ENCODE measurements at places on chromosomes 13 and 19.

DNA sequence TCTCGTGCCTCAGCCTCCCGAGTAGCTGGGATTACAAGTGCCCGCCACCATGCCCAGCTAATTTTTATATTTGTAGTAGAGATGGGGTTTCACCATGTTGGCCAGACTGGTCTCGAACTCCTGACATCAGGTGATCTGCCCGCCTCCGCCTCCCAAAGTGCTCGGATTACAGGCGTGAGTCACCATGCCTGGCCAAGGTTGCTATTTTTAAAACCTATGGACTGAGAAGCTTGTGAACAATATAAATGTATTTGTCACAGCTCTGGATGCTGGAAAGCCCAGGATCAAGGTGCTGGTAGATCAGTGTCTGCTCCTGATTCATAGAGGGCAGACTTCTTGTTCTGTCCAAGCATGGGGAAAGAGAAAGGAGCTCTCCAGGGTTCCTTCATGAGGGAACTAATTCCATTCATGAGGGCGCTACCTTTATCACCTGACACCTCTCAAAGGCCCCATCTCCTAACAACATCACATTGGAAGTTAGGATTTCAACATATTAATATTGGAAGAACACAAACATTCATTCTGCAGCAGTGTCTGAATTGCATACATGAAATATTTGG, 16.1 kb downstream of the CARD8 start:
- DNase-seq, result no peak

GRCh38 chr13:40153516-40153915, 498.1 kb downstream of the COG6 start:
- no peak for DNase-seq

- DNase-seq, result peak; percentile 28
These were observed 714 bp downstream of the NDFIP2 start for GRCh38 chr13:79481685-79482052.

DNA sequence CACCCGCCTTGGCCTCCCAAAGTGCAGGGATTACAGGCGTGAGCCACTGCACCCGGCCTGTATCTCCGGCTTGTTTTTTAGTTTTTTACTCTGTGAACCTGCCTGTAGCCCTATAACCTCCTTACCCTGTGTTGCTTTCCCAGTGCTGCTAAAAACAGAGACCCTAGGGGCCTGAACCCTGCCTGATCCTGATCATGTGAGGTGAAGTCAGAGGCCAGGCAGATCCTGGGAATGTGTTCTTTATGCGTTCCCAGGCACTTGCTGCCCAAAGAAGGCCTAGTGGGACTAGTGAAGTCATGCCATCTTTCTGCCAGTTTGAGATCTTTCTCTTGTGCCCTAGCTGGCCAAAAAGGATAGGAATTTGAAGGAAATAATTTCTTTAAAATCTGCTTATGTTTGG, 4.6 kb downstream of the UBA2 start:
- DNase-seq, result no peak

GRCh38 chr13:65719831-65720230, 1510.3 kb downstream of the PCDH9 start:
- DNase-seq, result no peak

GRCh38 chr13:42997381-42997780, 5.3 kb upstream of the EPSTI1 start:
- no peak for DNase-seq

GRCh38 chr19:57110592-57111328, 9.0 kb upstream of the USP29 start:
- DNase-seq, result no peak

DNA sequence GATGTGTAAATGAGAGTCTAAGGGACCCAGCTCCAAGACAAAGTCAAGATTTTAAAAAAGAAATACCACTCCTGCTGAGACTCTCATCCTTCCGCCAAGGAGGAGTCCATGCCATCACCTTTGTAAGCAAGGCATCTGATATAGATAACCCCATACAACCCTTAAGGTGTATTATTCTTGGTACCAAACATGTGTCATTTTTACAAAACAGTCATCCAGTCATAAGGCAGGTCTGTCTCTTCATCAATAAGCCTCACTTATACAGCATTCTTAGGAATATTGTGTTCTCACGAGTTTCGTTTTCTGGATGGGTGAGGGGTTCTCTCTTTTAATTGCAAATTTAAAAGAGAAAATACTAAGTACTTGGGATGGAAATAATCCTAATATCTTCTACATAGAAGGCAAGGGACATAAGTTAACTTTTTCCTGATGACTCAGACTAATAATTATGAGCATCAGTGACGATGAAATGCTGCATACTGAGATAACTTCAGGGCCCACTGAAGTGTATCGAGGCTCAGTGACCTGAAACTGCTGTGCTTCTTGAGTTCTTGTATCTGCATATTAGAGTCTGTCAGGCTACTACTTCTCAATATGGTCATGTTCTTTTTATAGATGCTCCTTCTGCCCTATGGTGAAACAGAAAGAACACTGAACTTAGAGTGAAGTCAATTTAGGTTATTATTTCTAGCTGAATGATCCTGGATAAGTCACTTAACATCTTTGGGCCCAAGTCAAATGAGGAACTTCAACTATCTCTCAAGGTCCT, 166.6 kb downstream of the KLF12 start:
- DNase-seq, result no peak

GRCh38 chr13:67515895-67516294, 285.8 kb upstream of the PCDH9 start:
- no peak for DNase-seq

GRCh38 chr19:36125557-36125956, 10.3 kb downstream of the TBCB start:
- no peak for DNase-seq

GRCh38 chr19:40599902-40600569, 1.1 kb upstream of the LTBP4 start:
- DNase-seq, result no peak

- no peak for DNase-seq
These were observed 26.6 kb downstream of the SHISA2 start for GRCh38 chr13:26025196-26025595.

- no peak for DNase-seq
These were observed 8.3 kb upstream of the FAM187B start for GRCh38 chr19:35236638-35237400.

GRCh38 chr13:60091573-60091972, 72.2 kb downstream of the DIAPH3 start:
- DNase-seq, result no peak

DNA sequence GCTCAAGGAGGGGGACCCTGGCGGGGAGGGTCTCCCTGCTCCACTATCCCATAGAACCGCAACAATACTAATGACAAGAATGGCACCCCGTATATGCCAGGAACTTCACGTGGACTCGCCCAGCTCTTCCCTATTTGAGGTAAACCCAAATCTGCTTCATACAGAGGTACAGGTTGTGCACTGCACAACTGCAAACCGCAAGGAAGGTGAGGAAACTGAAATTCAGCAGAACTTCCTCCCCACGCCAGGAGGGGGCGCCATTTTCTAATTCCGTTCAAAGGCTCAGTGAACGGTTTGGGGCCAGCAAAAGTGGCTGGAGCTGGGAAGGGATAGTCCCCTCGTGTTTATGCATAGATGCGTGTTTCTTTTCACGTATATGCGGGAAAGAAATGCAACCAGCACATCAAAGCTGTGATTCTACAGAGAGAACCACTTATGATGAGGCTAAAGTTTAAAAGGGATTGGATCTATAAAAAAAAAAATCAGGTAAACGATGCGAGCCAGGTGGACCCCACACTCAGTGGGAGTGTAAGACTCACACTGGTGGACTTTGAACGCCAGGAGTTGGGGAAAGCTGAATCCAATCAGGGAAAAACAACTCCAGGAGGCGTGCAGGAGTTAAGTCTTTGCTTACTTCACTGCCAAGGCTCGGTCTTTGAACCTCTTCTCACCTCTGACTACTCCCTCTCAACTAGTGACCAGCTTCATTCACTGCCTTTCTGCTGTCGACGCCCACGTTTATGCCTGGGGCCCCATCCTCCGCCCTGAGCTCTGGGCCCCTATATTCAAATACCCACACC, 20.3 kb downstream of the C19orf81 start:
- DNase-seq, result peak; percentile 17

DNA sequence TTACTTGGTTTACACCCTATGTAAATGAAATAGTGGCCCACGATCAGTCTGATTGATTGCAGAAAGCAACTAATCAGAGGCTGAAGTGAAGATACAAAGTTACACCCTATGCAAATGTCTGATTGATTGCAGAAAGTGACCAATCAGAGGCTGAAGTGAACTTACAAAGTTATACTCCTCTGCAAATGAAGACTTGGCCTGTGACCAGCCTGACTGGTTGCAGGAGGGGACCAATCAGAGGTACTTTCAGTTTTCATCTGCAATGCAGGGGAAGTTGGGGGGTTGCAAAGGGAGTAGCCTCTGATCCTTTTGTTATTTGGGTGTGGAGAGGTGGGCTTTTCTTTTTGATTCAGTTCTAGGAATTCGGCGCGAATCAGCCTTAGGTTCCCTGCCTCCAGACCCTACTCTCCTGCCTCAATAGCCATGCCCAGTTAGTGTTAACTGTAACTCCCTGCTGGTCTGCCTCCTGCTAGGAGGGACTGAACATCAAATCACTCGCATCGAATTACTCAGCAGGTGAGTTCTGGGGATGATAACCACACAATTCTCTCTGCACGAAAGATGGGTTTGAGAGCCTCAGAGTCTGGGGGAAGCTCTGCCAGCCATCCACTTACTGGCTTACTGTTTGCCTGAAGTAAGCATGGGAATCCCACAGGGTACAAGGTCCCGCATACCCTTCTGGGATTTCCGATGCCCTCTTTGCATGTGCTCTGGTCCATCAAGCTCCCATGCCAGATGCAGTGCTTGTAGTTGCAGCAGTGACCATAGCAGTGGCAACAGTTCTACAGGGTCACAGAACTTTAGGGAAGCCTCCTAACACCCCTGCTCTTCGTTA, 7.5 kb downstream of the ARL11 start:
- no peak for DNase-seq

DNA sequence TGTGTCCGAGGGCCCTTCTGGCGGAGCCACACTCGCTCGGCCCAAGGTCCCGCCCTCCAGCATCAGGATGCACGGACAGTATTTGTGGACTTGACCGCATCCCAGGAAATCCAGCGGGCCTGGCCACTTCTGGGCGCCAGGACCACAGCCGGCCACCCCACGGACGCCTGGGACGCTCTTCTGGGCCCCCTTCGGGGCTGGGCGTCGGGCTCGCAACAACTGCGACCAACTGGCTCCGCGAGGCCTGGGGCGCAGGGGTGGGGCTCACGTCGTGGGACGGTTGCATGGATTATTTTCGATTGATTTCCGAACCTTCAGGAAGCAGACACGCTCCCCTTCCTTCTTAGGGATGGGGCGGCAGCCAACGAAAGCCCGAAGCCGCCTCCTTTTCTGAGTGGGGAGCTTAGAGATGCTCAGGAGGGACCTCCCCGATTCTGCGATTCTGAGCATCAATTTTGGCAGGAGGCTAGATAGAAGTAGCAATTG, 521 bp upstream of the NUP58 start:
- DNase-seq, result no peak

- DNase-seq, result no peak
These were observed 5.6 kb downstream of the PNKP start for GRCh38 chr19:49861541-49862378.

GRCh38 chr19:38715555-38715954, 28.7 kb downstream of the CAPN12 start:
- DNase-seq, result no peak

- no peak for DNase-seq
These were observed 59.5 kb upstream of the CYSLTR2 start for GRCh38 chr13:48594096-48594815.

DNA sequence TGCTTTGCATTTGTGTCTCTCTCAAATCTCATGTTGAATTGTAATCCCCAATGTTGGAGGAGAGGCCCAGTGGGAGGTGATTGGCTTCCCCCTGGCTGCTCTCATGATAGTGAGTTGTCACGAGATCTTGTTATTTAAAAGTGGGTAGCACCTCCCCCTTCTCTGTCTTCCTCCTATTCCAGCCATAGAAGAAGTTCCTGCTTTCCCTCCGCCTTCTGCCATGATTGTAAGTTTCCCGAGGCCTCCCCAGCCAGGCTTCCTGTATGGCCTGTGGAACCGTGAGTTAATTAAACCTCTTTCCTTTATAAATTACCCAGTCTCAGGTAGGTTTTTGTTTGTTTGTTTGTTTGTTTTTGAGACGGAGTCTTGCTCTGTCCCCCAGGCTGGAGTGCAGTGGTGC, 3.8 kb downstream of the LILRA4 start:
- DNase-seq, result no peak

DNA sequence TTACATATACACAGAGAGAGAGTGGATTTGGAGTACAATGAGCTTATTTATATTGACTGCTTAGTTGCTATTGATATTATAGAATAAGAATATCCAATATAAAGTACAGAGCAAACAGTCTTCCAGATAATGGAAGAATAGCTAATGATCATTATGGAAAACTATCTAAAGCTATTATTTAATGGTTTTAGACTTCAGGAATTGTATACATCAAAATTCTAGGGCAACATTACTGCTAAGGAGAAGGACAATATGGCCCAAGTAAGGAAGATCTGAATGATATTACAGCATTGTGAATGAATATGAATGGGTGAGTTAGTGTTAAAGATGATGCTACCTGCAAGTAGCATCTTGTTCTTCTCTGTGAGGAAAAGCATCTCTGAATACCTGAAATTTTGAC, 604.2 kb upstream of the PCDH20 start:
- no peak for DNase-seq

DNA sequence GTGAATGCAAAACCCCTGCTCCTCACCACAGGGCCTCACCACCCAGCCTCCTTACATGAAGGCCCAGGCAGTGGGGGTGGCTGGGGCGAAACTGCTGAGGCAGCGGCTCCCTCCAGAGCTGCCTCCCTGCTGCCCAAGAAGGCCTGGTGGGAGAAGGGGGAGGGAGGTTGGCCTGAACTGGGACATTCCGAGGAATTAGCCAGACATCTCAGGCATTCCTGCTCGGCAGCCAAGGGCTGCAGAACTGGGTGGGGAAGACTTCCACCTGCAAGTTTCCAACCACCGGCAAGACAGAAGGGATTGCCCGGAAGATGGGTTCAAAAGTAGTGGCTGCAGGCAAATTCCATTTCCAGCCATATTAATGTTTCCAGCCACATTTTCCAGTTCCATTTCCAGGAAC, 2.3 kb upstream of the PSPN start:
- DNase-seq, result no peak

DNA sequence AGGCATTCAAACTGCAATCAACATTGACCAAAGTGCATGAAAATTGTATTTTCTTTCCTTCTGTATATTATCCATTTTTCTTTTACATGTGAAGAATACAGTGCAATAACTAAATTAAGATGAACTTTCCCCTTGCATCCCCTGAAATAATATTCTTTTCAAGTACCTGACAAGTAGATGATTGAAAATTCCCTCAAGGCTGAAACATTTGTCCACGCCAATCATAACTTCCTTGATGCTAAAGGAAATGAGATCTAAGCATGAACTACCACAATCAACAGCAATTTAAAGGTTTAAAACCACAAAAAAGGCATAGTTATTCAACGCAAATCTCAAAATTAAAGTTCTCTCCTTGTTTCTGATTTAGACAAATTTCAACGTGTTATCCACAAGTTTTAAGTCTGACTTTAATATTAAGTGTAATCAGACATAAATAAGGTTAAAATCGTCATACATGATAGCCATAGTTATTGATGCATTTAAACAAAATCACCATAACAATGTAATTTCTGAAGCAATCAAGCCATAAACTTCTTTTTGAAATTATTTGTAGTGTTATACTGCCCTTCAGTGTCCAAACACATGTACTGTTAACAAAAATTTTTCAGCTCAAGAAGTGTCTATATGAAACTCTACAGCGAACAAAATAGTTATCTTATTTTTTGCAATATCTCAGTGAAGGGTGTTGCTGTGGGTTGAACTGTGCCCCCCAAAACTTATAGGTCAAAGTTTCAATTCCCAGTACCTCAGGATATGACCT, 169.5 kb downstream of the DCLK1 start:
- DNase-seq, result no peak

All from NCI-H1105 treated with DMSO at 0.1 percent for 48 hours (cell line).